ENCODE measurements at places on chromosomes 3 and 15. TPM values are rescaled to one million over a fixed set of nuclear protein-coding genes. Genes with fewer than 3 reads are reported as not detected.

Gene GOLGA6B
- not detected for polyA plus RNA-seq

Gene SLC9C1
- not detected for polyA plus RNA-seq

Gene CLRN1
- not detected for polyA plus RNA-seq

Gene SLC30A4
- polyA plus RNA-seq, result 3.1 TPM

Gene GTPBP8
- polyA plus RNA-seq, result 22.7 TPM

Gene MTHFS
- 39.0 TPM for polyA plus RNA-seq

DNA sequence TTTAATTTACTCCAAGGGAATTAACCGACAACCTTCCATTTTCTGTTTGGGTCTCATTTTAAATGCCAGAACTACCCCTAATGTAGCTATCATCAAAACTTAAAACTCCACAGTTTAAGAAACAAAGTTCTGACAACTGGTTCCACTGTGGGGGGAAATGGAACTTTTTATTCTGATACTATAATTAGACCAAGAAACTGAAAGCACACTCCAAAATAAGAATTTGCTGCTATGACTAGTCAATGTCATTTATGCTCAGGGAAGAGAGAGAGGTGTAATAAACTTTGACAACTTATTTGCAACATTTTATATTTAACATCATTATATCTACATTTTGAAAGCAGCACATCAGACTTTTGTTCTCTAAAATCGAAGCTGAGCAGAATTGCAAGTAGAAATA is 169.2 kb downstream of the ANXA2 start:
- DNase-seq, result no peak

GRCh38 chr3:102180280-102180931 is 254.4 kb upstream of the ZPLD1 start:
- DNase-seq, result no peak

DNA sequence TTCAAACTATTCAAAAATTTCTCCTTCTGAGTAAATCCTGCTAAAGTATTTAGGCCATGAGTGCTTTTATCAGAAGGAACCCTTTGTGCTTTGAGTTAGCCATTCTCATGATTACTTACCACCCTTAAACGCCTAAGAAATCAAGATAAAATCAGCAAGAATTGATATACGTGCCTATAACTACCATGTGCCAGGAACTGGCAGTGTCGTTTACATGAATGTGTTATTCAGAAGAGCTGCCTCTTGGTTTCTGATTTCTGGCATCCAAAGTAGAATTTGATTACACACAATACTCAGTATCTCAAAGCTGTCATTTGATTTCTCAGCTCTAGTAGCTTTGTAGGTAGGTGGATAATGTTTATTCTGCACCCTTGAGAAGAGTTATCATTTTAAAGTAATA is 351.3 kb upstream of the CCDC54 start:
- no peak for DNase-seq

- peak; percentile 30 for DNase-seq
Measured at GRCh38 chr3:100927775-100928174, 65.4 kb downstream of the ABI3BP start.

- DNase-seq, result no peak
Measured at GRCh38 chr15:76730262-76730661, 174.9 kb downstream of the SCAPER start.

DNA sequence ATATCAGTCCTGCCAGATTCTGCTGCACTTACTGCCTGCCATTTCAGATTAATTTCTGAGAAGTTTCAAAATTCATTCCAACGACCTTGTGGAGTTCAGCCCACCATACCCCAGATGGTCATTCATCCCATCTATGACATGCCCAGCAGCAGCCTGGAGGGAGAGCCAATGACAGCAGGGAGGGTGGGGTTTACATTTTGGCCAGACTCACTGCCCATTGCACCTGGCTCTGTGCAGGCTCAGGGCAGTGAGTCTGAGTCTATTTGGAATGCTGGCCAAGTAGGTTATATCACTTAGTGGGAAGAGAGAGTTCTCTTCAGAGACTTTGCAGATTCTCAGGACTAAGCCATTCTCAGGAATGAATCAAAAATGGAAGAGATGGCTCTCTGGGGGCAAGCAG is 21.5 kb downstream of the SRPRB start:
- DNase-seq, result no peak

GRCh38 chr15:40567111-40567510 is 2.0 kb upstream of the RPUSD2 start:
- peak; percentile 24 for DNase-seq

GRCh38 chr15:32918547-32918946 is 200.7 kb downstream of the GREM1 start:
- no peak for DNase-seq

- DNase-seq, result peak; percentile 52
Measured at GRCh38 chr3:11641683-11642430, 1.9 kb downstream of the VGLL4 start.

DNA sequence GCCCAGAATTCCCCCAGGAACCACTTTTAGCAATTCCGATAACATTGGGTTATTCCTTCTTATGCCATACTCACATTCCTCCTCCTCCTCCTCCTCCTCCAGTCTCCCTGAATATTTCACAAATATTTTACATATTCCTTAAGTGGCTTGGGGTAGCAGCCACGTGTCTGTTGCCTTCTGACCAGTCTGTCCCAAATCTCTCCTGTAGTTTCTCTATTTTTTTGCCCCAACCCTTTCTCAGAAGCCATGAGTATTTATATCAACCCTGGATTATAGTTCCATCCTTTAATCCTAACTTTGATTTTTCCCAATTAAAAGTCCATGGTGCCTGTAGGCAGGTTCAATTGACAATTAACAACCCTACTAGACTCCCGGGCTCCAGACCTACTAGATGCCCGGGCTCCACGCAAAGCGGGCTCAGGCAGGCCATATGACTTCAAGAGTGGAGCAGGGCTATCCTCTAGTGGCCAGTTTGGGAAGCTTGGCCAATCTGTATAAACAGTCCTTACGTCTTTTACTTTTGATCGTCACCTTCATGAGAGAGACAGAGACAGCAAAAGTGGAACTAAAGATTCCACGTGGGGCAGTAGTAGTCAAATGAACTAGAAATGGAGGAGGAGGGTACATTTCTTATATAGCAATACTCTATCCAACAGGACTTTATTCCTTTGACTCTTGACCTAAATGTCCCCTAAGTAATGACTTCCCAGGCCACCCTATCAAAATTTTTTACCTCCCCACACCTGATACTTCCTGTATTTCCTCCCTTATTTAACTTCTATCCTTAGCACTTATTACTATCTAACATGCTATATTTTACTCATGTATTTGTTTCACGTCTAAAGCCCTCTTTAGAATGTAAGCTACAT is 69.7 kb downstream of the USF3 start:
- peak; percentile 55 for DNase-seq

DNA sequence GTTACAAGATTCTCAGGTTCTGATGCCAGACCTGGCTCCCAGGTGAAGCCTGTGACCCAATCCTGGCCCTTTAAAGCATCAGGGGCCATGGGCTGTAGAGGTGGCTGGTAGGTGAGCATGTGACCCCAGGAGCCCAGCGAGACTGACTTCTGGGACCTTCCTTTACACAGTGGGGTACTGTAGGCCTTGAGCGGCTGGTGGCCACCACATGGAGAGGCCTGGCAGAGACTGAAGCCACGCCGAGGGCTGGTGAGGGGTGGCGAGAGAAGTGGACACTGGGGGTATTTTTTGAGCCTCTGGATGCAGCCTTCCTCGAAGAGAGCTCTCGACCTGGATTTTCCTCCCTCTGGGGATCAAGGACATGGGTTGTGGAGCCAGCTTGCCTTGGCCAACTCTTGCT is 71.2 kb upstream of the ITGA11 start:
- DNase-seq, result no peak
